Neural crest cell (in vitro differentiated cells): ENCODE measurements at places on chromosomes 1 and 21.

DNA sequence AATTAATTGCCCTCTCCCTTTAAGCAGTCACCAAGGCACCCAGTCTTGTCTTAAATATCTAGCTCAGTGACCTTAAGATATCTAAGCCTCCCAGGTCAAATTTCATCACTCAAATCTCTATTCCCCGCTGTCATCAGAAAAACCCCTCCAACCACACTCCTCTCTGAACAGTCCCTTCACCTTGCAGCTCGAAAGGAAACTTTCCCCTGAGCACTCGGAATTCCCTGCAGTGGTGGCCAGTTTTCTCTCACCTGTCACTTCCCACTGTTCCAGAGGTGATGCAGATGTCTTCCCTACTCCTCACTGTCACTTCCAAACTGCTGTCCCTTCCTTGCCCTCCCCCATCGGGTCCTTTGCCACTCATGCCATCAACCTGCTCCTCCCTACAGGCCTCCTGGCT is 15.3 kb upstream of the SSX2IP start:
- DNase-seq = no peak

DNA sequence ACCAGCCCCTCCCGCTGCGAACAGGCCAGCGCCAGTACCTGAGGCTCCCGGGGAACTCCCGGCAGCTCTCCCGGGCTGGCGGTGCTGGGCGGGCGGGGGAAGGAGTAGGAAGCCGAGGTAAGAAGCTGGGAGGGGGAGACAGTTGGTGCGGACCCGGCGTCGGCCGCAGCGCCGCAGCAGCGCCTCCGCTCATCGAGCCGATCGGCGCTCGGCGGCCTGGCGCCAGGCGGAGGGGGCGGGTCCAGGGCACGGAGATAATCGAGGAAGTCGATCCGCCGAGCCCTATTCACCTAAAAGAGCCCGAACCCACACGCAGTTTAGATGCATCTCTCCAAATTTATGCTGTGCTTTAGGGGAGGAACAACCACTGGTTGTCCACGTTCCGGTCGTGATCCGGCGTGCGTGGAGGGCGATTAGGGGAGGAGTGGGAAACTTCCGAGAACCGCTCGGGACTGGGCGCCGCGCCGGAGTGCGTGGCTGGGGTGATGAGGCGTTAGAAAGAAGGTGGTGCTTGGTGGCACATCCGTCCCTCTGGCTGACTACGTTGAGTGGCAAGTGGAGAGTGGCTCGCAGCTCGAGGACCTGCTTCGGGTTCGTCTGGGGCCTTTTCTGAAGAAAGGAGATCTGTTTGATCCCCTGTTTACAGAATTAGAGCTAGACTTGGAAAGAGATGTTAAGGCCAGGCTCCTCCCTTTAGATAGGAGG is at the start of gene VAMP4:
Gene VAMP4, minus strand, starts transcription at position 194 of the 705 bp plus-strand sequence. CDS start 3,651 bp downstream, outside the sequence.
- DNase-seq = peak; percentile 70

DNA sequence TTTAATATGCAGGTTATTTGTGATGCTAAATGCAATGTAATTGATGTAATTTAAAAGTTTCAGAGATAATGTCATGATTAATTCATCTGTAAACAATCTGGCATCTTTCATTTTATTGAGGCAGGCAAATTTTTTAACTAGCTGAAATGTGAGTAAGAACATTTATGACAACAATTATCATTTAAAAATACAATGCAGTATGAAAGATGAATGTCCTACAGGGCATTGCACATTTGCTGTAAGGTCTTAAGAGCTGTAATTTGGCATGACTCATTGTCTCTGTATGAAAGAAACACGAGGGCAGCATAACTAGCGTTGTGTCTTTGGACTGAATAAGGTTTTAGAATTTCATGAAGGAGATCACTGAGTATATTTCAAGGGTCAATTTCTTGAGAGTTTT is 642.8 kb downstream of the PLA2G4A start:
- DNase-seq = no peak

DNA sequence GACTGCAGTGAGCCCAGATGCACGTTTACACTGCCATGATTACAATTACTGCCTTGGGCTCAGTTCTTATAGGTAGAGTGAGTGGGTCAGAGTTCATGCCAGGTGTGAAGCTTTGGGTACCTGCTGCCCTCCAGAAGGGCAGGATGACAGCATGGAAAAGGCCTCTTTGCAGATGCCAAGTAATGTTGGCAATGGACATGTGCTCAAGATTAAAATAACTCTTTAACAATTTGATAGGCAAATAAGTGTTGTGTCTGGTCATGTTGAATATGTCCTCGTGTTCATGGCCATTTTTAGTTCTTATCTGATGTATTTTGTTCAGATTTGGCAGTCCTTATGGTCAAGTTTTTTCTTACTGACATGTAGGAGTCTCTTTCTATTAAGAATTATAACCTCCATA is 34.8 kb downstream of the S100B start:
- DNase-seq = no peak

DNA sequence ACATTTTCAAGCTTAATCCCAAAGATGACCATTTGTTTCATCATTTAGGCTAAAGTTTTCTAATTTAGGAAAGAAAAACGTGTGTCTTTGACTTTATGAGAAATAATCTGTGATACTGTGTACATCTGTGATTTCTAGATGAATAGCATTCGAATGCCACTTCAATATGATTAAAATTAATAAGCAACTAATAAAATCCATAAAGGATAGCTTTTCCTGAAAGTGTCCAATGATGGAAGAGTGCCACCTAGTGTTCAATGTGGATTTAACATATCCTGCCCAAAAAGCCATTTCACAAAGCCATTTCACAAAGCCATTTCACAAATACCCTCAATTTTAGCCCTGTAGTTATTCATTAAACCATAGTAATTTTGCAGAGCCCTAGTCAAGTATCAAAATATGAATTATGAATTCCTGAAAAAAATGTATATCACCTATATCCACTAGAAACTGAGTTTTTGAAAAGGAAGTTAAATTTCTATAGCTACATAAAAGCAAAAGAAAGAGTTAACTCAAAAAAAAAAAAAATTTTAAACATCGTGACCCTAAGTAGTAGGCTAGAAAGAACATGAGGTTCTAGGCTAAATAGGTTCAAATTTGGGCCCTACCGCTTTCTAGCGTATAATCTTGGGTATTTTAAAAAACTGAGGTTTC is 19.1 kb downstream of the NME7 start:
- peak; percentile 35 for DNase-seq

- no peak for DNase-seq
These were observed 52.8 kb downstream of the TENT5C start for GRCh38 chr1:117658676-117659075.

DNA sequence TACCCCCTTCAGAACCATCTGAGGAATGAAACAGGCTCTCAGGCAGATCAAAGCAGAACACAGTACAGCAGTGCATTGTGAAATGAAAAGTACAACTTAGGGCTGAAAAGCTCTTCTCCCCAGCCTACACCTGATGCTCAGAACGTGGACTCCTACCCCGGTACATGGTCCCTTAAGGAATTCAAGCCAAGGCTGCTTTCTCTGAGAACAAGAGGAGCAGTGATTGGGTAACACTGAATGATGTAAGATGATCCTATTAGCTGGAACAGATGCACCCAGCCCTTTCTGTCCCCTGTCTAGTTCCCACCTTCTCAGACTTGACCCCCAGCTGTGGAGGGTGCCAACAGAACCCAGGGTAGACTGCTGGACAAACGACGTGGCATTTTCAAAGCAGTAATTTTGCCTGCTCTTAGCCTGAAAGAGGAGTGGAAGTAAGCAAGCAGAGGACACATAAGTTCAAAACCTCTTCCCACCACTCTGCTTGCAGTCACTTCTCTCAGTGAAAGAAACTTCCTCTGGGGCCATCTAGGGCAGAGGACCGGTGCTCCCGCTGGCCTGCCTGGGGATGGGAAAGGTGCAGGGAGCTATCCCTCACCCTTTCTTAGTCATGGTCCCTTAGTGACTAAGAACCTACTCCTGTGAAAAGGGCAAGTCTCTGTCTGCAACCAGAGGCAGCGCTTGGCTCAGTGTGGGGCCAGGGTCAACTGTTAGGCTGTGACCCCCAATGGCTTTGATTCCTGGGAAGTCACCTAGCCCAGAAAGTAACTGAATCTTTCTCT is 72.7 kb downstream of the TRABD2B start:
- DNase-seq = no peak

- DNase-seq = no peak
These were observed 57.3 kb downstream of the MACF1 start for GRCh38 chr1:39261712-39262221.
